ENCODE measurements at places on chromosomes 16 and 17. TPM values are rescaled to one million over a fixed set of nuclear protein-coding genes. Genes with fewer than 3 reads are reported as not detected.

Gene CLDN7
- total RNA-seq = 829 TPM

- no peak for DNase-seq
Measured at GRCh38 chr16:24178496-24178895, 77.6 kb upstream of the CACNG3 start.

Gene CFAP97D1
- not detected for total RNA-seq

DNA sequence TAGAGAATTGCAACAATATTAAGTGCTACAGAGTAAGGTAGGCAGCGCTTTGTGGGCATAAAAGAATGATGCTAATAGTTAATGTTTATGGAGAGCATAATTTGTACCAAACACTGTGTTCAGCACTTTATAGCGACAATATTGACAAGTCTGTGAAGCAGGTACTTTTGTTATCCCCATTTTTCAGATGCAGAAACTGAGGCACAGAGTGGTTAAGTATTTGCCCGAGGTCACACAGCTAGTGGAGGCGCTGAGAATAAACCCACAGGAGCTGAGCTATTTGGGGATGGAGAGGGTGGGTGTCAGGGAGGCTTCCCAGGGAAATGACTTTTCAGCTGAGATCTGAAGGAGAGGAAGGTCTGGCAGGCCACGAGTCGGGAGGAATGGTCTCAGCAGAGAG lies 39.4 kb downstream of the TMEM186 start:
- no peak for DNase-seq

Gene CAVIN1
- 75.2 TPM for total RNA-seq

Measured in stomach (tissue), 19 donors.